ENCODE measurements at places on chromosomes 6 and 20. TPM values are rescaled to one million over a fixed set of nuclear protein-coding genes. Genes with fewer than 3 reads are reported as not detected.
A peak's percentile ranks its signal among the peaks of the same experiment; 100 is the strongest.

DNA sequence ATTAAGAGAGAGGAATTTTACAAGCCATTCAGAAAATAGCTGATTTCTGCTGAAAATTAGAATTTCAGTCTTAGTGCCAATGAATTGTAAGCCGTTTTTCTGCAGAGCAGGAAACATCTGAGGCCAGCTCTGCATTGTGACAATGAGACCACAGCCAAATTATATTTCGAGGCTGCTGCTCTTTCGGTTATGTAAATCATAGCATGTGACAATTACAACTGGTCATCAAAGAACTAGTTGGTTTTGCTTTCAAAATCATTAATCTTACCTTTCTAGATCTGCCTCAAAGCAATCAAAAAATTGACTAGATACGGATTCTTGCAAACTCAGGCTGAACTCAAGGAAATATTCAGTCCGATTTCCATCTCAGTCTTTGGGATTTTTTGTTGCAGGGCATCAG lies 33.4 kb upstream of the INSM1 start:
- DNase-seq: no peak

DNA sequence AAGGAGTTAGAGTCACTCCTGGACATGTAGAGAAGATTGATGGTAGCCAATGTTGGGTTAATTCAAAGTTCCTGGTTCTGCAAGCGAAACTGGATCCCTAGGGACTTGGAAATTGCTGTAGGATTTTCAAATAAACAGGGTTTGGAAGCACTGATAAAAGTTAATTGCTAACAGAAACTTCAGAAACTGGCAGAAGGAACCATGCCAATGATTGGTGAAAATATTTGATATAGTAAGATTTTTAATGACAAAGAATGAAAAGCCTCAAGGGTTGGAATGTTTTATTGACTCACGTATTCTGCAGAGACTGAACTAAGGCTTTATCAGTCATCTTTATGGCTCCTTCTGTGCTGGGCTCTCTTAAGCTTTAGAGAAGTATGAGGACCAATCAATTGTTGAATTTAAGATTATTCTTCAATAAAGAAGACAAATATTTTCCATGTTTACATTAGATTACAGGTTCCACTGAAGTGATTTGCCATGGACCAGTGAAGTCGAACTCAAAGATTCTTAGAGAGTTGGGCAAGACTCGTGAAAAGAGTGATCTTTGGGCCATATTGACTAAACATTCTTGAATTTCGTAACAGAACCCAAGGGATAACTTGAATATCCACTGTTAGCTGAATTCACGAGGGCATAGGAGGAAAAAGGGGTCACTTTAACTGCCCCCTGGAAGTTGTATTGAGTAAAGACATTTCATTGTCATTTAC lies 371.4 kb downstream of the HDGFL1 start:
- DNase-seq: no peak

Gene PTCRA
- polyA plus RNA-seq: 0.13 TPM

GRCh38 chr6:13135152-13135551 lies 193.2 kb downstream of the TBC1D7 start:
- DNase-seq: no peak

Gene ATP6V1G2
- 0.70 TPM for polyA plus RNA-seq

DNA sequence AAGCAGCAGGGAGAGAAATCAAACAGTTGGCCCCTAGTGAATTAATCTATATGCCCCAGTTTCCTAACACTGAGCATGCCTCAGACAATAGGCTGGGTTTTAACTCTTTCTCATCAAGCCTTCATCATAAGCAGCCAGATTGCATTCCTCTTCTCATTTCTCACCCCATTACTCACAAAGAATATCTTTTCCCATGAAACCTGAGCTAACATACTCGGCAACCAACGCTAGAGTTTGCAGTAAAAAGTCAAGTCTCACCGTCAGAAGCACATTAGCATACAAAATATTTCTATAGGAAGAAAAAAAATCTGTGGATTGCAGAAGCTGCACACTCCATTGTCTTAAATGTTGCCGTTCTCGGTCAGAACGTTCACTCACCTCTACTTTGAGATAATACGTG lies 429.9 kb upstream of the ARID1B start:
- peak; percentile 79 for DNase-seq

Gene SCRT2
- polyA plus RNA-seq: not detected

GRCh38 chr6:127190552-127190951 lies 72.1 kb downstream of the RSPO3 start:
- DNase-seq: peak; percentile 57

Gene E2F3
- 8.6 TPM for polyA plus RNA-seq

DNA sequence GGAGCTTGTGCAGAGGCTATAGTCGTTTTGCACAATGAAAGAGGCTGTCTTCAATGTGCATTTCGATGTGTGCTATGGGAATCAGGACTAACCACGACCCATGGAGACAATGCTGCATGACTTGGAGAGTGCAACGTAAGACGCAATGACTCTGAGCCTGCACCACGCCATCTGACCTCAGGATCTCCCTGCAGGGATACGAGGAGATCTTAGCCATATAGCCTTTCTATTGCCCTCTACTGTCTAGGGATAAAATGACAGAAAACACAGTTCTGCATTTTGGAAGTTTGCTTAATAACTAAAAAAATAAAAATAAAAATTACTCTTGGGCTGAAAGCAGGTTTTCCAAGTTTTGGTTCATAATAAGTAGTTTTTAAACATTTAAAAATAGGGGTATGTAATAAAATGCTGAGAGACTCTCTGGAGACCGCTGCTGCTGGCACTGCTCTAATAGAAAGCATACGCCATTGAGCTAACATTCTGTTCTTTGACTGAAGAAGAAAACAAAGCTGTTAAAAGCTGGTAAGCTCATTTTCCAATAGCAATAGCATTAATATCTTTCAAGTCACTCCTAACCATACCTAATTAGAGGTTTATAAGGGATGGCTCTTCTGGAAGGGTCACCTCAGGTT lies 87.2 kb downstream of the PDE7B start:
- DNase-seq: peak; percentile 14

GRCh38 chr6:139600919-139601475 lies 226.5 kb upstream of the CITED2 start:
- DNase-seq: no peak

Gene CGA
- polyA plus RNA-seq: 0.10 TPM

- DNase-seq: no peak
Observed at GRCh38 chr6:136613477-136613876, 63.3 kb upstream of the MAP7 start.

GRCh38 chr6:112956696-112957535 lies 609.8 kb downstream of the RFPL4B start:
- DNase-seq: peak; percentile 90

DNA sequence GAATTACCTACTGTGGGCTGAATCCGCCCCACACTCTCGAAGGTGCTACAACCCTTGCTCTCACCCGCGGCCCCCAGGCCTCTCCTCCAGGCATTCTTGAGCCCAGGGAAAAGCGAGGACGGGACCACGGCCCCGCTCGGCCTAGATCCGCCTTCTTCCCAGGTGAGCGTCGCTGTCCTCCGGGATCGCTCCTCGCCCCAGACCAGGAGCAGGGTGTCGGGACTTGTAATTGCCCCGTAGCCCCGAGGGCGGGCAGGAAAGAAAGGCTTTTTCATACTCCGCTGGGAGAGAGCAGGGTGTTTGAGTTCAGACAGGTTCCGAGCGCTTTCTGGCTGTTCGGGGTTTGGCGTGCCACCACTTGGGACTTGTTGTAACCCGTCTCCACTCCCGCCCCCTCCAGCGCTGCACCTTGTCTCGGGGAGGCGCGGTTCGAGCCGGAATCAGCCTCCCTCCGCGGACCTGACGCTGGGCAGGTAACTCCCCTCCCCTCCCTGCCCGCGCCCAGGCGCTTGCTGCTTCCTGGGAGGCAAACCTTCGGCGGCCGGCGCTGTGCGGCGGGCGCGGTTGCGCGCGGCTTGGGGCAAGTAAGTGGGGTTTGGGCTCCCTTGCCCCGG lies at the start of gene FAM83B:
Gene FAM83B, plus strand, starts transcription at position 529 of the 614 bp plus-strand sequence. CDS start 23,476 bp downstream, outside the sequence.
- DNase-seq: no peak

Gene HAO1
- polyA plus RNA-seq: not detected

- DNase-seq: no peak
Observed at GRCh38 chr6:7261852-7262461, 51.0 kb downstream of the SSR1 start.

Gene WFDC10B
- polyA plus RNA-seq: not detected

- peak; percentile 27 for DNase-seq
Observed at GRCh38 chr6:137975188-137975940, 108.3 kb downstream of the TNFAIP3 start.

GRCh38 chr6:7166410-7167293 lies 58.9 kb downstream of the RREB1 start:
- no peak for DNase-seq

Gene HLA-E
- polyA plus RNA-seq: 298 TPM

- no peak for DNase-seq
Observed at GRCh38 chr6:3405679-3406078, 51.2 kb downstream of the SLC22A23 start.

Gene DNAJC5
- polyA plus RNA-seq: 44.7 TPM

GRCh38 chr20:23180451-23180921 lies 94.4 kb upstream of the CD93 start:
- DNase-seq: no peak

All from endothelial cell of umbilical vein (primary cell).